ENCODE measurements at places on chromosomes 11 and 22.

- no peak for DNase-seq
Observed at GRCh38 chr22:32701034-32701433, 100.5 kb upstream of the TIMP3 start.

- DNase-seq, result no peak
Observed at GRCh38 chr11:42465623-42466022, 846.2 kb upstream of the API5 start.

DNA sequence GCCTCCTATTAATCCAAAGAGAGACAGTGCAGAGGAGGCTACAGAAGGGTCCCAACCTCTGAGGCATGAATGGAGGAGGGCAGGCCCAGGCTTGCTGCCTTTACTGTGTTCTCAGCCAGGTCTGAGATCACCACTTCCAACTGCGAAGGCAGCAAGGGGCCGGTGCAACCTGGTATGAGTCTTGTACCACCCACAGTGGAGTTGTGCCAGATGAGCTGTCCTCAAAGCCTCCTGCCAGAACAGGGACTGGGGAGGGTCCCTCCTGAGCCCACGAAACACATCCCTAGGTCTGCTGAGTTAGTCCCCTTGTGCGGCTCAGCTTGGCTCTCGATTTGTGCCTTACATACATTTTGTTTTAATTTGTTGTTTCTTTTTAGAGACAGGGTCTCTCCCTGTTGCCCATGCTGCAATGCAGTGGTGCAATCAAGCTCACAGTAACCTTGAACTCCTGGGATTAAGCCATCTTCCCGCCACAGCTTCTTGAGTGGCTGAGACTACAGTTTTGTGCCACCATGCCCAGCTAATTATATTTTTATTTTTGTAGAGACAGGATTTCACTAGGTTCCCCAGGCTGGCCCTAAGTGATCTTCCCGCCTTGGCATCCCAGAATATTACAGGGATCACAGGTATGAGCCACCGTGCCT lies 9.3 kb downstream of the MIF start:
- no peak for DNase-seq

- no peak for DNase-seq
Observed at GRCh38 chr11:77619576-77620198, 17.9 kb downstream of the CLNS1A start.

DNA sequence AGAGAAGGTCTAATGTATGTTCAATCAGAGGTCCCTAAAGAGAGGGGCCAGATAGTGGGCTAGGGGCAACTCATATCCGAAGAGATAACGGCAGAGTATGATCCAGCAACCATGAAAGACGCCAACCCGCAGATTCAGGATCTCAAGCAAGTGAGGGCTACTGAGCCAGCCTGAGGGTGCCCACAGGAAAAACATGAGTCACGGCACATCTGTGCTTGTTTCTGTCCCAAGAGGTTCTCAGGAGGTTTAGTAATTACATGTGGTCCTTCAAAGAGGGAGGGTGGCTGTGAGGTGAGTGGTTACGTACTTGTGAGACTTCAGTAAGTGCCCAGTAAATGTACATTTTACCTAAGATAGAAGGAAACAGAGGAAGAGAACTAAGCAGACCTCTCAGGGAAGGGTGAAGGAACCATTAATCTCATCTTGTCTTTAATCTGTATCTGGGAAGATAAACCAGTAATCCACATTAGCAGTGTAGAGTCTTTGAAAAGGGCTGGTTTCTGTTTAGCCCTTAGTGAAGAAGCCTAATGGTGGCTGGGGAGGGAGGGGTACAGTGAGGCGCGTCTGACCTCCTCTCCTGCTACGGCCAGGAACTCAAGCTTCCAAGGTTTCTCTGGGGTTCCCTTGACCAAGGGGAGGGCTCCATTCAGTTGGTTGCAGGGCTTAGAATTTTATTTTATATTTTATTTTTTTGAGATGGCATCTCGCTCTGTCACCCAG lies 10.2 kb downstream of the SIRT3 start:
- no peak for DNase-seq

GRCh38 chr11:38156495-38157146 lies 1558.6 kb upstream of the RAG2 start:
- no peak for DNase-seq

- peak; percentile 24 for DNase-seq
Observed at GRCh38 chr11:85809863-85810262, 1.1 kb downstream of the SYTL2 start.

Data from renal cortex interstitium (tissue), 15 donors.